Hypothalamus (tissue), 51 donors: ENCODE measurements at places on chromosomes 2 and 18.

- no peak for DNase-seq
Measured at GRCh38 chr2:3533836-3534235, 14.5 kb upstream of the ADI1 start.

DNA sequence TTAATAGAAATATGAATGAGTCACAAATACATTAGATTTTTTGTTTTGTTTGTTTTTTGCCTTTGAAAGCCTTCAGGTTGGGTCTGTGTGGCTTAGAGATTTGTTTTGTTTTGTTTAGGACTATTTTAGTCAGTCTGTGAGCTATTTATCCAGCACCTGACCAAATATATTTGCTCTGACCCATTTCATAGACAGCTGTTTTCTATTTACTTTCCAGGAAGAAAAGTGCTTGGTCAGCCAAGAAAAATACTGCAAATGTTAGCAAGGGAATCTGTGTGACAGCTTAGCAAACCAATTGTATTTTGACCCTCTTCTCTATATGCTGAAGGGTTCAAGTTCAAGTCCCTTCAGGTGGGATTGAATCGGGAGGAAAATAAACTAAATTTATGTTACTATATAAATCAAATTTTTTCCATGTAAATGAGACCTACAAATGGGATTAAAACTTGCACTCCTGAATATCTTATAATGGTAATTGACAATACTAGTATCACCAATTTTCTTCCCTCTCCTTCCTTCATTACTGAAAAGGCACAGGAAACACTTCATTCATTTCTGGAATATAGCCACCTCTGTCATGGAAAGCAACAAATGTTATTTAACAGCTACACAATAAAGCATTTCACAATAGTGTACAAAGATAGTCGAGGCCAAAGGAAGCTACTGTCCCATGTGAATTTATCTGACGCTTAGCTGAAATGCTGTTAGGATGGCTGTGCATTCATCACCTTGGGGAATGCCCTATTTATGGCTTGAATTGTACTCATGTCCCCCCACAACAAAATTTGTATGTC is 23.1 kb upstream of the KLF7 start:
- DNase-seq: no peak

DNA sequence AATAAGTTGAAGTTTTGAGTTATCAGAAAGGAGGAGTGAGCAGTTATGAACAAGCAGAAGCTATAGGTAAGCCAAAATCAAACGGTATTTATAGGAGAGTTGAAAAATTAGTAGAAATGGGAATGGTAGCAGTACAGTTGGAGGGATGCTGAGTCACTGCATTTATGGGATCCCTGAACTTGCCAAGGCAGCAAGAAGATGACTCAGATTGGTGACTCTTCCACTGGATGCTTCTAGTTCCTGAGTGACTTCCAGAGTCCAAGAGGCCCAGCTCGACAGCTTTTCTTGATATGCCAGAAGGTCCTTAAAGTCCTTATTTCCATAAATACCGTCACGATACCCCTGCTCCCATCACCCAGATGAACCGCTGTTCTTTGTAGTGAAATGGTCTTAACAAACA is 31.1 kb upstream of the ACTR3 start:
- DNase-seq: no peak

GRCh38 chr18:56517196-56517595 is 121.2 kb downstream of the TXNL1 start:
- DNase-seq: no peak

DNA sequence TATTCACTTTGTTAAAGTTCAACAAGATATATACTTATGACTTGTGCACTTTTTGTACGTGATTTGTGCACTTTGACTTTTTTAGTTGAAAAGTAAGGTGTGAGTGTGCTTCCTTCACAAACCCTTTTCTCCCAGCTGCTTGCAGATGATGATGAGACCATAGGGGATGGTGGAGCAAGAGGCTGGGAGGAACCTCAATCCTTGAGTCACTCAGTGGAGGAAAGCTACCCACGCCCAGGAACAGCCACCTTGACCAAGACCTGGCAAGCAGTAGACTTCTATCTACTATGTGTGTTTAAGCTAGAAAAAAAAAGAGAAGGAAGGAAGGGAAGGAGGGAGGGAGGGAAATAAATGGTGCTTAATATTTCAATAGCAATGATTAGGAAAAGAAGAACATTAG is 25.2 kb upstream of the TAF1B start:
- DNase-seq: no peak

DNA sequence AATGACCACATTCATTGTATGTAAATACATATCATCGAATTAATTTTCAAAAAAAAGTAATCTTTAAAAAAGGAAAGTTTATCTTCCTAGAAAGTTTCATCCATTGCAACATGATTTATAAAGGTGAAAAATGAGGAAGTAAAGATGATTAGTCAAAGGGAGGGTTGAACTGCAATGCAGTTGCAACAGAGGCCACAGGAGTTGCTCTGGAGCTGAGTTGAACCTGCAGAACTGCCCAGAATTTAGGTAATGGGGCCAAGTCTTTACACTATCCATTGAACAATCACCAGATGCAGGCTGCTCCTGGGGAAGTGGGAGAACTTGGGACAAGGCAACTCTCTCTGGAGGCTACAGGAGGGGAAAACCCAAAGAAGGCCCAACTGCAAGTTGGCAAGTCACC is 390.7 kb downstream of the METTL4 start:
- no peak for DNase-seq

GRCh38 chr18:46622999-46623398 is 34.0 kb downstream of the LOXHD1 start:
- no peak for DNase-seq

GRCh38 chr2:194104687-194105086 is 1552.3 kb upstream of the SLC39A10 start:
- no peak for DNase-seq

- DNase-seq: no peak
Measured at GRCh38 chr2:207279520-207279919, 113.8 kb upstream of the KLF7 start.

DNA sequence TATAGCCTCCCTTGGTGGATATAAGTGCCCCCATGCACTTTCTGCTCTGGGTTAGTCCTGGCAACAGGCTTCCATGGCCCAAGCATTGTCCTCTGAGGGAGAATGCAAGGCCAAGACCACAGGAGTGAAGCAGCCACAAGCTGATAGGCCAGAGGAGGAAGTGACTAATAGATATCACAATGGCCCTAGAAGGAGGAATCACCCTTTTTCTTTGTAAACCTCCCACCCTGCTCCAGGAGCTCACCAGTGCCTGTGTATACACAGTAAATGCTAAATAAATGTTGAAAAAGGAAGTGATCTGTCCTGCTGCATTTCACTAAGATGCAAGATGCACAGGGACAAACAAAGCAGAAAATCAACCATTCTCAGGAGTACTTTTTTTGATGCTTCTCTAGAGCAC is 49.7 kb upstream of the ABCA12 start:
- DNase-seq: no peak

- no peak for DNase-seq
Measured at GRCh38 chr2:241064008-241064801, 37.9 kb downstream of the MTERF4 start.

GRCh38 chr2:240905176-240905781 is 857 bp upstream of the CROCC2 start:
- no peak for DNase-seq

DNA sequence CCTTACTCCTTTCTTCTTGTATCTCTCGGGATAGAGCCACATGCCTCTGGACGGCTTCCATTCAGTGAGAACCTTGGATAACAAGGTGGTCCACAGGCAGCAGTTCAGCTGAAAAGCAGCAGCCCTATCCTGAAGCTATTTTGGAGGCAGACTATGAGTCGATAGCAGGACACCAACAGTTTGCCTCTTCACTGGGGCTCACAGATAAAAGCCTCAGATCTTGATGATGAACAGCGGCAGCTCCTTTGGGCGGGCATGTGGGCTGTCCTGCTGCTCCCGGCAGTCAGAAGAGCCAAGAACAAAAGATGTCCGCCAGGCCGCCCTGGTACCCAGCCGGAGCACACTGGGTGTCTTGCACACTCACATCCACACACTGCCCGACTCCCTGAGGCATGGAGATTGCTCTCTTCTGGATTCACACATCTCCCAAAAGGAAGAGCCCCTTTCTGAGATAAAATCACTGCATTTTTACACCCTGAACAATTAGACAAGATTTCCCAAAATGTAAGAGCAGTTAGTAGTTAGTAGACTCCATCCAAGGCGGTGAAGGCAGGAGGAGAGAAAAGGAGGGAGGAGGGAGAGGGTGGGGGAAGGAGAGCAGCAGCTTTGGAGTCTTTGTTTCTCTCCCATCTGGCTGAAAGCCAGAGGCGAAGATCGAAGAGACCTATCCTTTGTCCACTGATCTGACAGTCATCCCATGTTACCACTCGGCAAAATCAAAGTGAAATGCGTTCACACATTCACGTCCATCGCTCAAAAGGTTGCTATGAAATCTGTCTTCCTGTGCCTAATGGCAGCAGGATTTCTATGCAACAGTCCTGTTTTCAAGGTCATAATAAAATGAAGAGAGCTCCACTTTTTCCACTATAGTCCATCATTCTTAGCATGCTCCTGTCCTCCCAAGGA is 90.1 kb upstream of the KLF7 start:
- DNase-seq: no peak

DNA sequence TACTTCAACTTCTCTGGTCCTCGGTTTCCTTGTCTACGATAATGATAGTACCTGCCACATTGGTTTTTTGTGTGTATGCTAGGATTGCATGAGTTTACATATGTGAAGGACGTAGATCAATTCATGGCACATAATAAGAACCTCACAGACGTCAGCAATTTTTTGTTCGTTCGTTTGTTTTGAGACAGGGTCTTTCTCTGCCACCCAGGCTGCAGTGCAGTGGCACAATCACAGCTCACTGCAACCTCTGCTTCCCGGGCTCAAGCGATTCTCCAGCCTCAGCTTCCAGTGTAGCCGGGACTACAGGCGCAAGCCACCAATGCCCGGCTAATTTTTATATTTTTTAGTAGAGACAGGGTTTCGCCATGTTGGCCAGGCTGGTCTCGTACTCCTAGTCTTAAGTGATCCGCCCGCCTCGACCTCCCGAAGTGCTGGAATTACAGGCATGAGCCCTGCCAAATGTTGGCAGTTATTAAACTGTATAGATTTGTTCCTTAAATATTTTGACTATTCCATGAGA is 756 bp upstream of the SLC35F5 start:
- no peak for DNase-seq

DNA sequence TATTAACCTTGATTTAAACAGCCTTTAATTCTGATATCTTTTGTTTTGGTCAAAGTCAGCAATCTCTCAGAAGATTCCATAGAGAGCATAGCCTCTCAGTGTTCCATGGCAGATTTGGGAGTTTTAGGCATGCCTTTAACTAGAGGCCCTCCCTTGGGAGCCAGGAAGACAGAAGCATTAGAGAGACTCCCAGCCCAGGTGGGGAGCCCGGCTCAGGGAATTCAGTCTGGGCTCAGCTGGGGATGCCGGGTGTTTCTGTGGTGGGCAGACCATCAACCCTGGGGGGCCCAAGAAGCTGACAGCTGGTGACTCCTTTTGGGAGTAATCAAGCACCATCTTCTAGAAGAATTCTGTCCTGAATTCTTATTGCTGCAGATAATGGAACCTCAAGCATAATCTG is 99.7 kb upstream of the CELF4 start:
- DNase-seq: no peak

DNA sequence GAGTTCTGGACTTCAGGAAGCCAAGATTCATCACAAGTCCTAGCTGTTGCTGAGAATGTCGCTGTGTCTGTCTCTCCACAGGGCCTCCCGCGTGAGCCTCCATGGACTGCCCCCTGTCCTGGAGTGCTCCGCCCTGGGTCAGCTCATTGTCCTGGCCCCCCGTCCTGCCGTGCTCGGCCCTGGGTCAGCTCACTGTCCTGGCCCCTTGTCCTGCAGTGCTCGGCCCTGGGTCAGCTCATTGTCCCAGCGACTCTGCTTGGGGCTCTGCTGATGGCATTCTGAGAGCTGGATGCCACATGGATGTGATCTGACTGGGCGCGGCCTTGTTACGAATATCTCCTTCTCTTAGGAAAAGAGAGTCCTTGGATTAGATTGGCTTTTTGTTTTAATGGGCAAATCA is 78.5 kb downstream of the EIPR1 start:
- DNase-seq: no peak

GRCh38 chr2:135409436-135409835 is 121.6 kb downstream of the ZRANB3 start:
- DNase-seq: no peak

DNA sequence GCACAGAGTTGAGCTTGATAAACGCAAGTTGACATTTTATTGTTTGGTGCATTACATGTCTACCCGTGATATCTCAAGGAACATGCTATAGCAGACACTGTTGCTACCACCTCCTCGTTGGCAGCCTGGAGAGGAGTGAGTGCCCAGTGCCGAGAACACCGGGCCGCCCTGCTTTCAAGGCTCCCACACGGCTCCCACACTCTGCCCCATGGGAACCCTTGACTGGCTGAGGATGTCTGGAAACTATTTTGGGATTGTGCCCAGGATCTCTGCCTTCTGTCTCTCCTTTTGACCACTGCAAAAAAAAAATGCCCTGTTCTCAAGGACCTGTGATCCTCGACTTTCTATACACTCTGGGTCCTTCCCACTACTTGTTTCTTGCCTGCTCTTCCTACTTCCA is 21.1 kb downstream of the TET3 start:
- DNase-seq: no peak

GRCh38 chr2:237128026-237128703 is 42.5 kb downstream of the COPS8 start:
- no peak for DNase-seq

DNA sequence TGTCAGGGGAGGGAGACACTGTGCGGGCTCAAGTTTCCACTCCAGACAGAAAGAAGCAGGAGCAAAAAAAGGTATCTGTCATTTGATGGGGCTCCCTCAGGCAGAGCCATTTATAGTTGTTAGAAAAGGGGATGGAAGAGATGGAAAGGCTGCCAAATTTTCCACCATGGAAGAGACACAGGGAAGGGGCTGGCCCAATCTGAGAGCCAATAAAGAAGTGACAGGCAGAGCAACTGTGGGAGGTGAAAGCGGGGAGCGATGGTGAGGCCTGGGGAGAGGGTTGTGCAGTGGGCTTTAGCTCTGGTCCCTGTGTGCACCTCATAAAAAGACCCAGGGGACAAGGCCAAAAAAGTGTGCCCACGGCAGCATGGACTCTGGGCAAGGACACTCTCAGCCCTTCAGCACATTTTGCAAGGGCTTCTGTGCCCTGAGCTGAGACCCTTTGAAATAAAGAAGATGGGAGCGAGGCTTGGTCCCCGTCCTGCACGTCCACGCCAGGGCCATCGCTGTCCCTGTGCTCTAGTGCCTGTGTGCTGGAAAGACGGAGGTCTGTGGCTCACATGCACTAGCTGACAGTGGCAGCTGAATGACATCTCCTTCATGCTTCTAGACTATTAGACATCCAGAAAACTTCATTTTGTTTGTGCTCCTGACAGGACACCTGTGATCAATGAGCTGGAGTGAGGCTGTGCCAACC is 456.7 kb upstream of the HS6ST1 start:
- no peak for DNase-seq

DNA sequence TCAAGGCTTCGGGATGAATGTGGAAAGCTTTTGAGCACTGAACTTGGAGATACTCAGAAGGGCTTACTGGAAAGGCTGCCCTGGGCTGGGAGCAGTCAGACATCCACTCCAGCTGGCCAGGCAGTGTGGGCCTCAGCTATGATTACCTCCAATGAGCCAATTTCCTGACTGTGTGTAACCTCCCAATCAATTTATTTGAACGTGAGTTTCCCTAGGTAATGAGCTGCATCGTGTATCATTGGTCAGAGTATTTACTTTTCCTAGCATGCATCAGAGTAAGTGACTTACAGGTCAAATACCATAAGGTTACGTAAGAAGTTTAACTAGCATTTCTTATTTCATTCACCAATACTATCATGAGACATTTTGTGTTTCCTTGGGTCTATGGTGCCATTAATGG is 11.0 kb upstream of the CTAGE1 start:
- DNase-seq: no peak

GRCh38 chr18:70363861-70364260 is 75.0 kb downstream of the SOCS6 start:
- no peak for DNase-seq
